ENCODE measurements at places on chromosomes 1 and 21.

DNA sequence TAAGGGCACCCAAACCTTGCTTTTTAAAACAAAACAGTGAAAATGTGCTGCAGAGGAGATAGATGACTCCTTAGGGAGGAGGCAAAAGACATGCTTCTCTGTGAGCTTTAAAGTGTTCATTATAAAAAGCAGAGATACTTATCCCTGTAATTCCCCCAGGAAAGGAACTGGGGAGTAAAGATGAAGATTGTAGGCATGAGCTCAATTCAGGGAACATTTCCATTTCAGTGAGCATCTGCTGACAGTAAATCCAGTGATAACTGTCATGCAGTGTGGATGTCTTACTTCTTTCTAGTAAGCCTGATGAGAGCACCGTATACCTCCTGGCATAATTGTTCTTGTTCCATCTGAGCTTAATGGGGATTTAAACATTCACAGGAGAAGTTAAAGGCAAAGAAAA lies 1296.5 kb downstream of the MRPL39 start:
- no peak for DNase-seq

GRCh38 chr1:34696981-34697380 lies 57.9 kb upstream of the GJB5 start:
- no peak for DNase-seq

DNA sequence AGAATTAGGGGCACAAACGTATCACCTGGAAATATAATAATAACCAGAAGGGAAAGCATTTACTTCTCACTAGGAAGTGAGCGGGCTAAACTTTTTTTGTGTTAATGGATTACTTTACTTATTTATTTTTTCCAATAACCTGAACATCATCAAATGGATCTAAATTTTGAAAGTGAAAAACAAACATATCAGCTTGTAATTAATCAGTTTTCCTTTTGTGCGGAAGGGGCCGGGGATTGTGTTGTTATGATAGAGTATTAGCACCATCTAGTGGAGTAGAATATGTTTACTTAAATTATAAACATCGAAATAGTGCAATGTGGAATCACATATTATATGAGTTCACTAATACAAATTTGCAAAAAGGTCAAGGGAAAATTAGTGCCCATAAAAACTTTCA lies 9.0 kb downstream of the CFH start:
- DNase-seq, result no peak

DNA sequence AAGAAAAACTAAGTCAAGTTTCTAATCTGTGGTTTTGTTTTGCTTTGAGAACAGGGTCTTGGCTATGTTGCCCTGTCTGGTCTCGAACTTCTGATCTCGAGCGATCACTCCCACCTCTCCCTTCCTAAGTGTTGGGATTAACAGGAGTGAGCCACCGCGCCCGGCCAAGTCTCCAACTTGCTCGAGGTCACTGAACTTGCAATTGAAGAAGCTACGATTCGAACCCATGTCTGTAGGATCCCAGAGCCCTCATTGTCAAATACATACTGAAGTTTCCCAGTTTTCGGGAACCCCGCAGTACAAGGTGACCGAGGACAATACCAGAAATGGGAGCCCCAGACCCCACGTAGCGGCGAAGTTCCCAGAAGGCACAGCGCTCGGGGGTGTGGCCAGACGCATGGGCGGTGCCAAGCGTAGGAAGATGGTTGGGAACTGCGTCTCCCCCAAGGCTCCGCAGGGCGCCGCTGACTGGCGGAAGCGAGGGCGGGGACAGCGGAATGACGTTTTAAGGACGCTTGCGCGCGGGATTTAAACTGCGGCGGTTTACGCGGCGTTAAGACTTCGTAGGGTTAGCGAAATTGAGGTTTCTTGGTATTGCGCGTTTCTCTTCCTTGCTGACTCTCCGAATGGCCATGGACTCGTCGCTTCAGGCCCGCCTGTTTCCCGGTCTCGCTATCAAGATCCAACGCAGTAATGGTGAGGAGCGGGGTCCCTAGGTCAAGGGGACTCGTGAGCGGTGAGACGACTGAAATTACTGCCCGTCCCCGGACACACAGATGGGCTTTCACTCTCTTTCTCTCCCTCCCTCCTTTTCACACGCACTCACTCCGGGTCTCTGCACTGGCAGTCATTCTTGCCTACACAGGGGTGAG lies at the start of gene KIF2C:
TSS of gene KIF2C (plus strand) at position 531 of the 872 bp plus-strand sequence. CDS start at position 627, 96 bp downstream.
- peak; percentile 95 for DNase-seq

- DNase-seq, result no peak
These were observed 11.6 kb downstream of the ARHGEF2 start for GRCh38 chr1:155966750-155967149.

DNA sequence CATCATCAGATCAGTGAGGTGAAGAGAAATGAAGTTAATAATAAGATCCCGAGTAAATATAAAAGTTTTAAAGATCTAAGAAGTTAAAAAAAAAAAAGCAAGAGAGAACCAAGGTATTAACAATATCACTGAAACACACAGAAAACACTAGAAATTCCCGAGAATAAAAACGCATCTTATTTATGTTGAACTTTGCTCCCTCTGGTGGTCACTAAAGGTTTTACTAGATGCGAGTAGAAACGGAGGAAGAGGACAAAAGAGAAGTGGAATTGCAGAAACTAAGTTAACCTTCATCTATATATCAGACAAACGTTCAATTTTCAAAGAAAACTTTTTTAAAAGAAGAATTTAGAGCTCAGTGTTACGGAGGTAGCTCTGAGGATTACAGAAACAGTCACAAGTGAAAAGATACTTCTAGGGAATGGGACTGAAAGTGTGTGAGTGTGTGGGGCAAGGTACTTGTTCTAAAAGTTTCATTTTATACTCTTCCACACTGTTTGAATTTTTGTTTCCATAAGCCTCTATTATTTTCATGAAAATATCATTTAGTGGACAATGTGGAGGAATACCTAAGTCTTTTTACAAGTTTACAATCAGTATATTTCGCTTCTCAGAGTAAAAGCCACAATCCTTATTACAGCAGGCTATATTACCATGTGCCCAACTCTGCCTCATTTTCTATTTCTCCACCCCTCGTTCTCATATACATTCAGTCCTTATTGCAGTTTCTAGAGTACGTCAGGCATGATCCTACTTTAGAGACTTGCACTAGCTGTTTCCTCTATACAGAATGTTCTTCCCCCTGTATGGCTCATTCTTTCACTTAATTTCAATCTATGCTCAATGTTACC lies 19.7 kb downstream of the ACBD6 start:
- DNase-seq, result no peak

- DNase-seq, result no peak
These were observed 97.0 kb downstream of the DISP1 start for GRCh38 chr1:222911866-222912265.

- no peak for DNase-seq
These were observed 11.7 kb downstream of the HMGN2 start for GRCh38 chr1:26483980-26484379.

DNA sequence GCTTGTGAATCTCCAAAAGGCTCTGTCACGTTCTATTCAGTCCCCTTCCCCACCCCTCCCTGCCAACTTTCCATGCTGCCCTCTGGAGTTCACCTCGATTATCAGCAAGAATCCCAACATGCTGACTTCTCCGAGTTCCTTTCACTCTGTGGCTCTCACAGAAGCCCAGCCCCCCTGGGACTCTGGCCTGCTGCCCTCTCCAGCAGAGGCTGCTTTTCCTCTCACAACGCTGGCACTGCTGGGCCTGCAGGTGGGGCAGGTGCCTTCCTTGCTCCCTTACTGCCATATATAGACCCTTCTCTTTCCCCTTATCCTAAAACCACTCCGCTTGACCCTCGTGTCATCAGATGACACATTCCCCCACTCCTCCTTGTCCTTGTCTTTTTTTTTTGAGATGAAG lies 10.2 kb upstream of the RNF186 start:
- no peak for DNase-seq

- no peak for DNase-seq
These were observed 97.9 kb downstream of the ERG start for GRCh38 chr21:38400195-38400919.

DNA sequence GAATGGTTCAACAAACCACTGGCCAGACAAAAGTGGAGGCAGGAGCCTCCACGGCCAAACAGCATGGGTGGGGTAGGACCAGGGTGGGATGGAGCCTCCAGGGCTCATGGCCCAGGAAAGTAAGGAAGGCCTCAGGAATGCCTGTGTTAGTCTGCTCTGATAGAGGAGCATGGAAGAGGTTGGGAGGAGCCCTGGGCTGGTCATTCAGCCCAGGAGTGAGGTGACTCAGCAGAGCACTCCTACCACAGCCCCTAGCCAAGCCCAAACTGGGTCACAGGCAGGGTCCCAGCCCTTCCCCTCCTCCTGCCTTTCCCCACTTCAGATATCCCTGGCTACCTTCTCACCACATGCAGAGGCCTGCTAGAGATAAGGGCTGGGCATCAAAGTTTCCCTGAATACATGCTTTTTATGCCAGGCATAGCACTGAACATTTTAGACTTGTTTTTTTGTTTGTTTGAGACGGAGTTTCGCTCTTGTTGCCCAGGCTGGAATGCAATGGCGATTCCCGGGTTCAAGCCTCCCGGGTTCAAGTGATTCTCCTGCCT lies 3.1 kb upstream of the SHISA4 start:
- no peak for DNase-seq

DNA sequence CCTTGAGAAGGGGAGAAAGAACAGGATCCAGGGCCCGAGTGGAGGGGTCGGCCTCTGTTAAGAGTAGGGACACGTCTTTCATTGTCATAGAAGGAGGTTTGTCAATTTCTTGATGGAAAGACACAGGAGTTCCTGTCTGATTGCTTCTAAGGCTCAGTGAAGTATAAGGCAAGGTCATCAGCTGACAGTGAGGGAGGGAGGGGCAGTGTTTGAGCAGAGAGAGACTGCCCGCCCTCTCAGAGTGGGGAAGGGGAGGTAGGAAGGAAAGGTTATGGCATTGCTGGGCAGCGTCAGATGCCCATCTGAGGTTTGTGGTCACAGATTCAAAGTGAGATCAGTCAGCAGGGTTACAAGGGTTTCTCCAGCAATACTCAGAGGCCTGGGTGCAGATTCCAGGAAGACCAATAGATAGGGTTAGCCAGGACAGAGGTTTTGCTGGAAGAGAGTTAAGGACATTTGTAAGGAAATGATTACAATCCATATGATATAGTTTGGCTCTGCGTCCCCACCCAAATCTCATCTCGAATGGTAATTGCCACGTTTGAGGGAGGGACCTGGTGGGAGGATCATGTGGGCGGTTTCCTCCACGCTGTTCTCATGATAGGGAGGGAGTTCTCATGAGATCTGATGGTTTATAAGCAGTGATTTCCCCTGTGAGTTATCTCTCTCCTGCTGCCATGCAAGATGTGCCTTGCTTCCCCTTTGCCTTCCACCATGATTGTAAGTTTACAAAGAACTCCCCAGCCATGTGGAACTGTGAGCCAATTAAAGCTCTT lies 127.2 kb upstream of the GJB5 start:
- DNase-seq, result no peak

- DNase-seq, result no peak
These were observed at the start of gene SIM2 for GRCh38 chr21:36698981-36699545. TSS of gene SIM2 (plus strand) at chr21:36699115. CDS start at chr21:36699747, 632 bp downstream.

GRCh38 chr1:71828431-71829012 lies 453.8 kb downstream of the NEGR1 start:
- no peak for DNase-seq

DNA sequence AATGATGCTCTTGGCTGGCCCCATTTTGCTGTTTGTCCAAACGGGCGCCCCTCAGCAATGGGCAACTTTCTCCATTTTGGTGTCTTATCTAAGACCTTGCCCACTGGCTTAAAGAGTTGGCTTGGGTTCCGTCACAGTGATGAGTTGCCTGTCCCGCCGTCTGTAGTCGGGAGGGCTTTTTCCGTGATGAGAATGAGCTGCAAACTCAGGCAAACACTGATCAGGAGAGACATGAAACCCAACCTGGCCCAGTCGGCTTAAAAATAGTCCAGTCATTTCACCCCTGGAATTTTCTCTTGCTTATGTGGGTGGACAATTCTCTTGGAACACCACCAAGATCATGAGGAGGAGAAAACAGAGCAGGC lies 79.3 kb downstream of the ST6GALNAC3 start:
- no peak for DNase-seq

- DNase-seq, result no peak
These were observed 88.9 kb downstream of the PROX1 start for GRCh38 chr1:214076708-214077065.

- no peak for DNase-seq
These were observed 72.6 kb downstream of the ATP6V1G3 start for GRCh38 chr1:198467907-198468306.

DNA sequence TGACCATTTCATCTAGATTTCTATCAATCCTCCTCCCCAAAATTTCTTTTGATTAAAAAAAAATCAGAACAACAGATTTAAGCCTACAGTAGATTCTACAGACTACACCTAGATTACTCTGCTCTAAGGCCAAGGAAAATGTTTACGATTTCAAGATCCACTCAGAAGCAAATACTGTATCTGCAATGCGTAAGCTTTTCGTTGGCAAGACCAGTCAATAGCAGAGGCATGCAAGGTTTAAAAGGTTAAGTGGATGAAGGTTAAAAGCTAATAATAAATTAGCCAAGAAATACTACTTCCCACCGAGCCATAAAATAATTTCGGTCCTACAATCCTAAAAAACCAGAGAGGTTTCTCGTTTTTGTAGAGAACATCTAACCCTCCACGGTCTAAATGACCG lies 1.3 kb downstream of the CLSTN1 start:
- DNase-seq, result no peak

DNA sequence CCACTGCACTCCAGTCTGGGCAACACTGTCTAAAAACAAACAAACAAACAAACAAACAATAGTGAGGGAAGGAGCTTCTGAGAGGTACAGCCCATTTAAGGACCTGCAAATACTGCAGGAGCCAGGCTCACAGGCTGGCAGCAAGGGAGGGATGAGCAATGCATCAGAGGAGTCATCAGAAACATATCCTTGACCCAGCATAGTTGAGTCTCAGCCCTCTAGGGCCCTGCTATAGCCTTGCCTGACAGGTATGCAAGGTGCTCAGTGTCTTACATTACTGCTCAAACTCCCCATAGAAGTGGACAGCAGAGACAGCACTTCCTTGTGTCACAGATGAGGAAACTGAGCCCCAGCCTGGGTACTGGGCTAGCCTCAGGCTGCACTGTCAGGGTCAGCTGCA lies 7.3 kb upstream of the TTC4 start:
- DNase-seq, result no peak

- no peak for DNase-seq
These were observed 5.0 kb downstream of the BTG3 start for GRCh38 chr21:17607684-17608083.

DNA sequence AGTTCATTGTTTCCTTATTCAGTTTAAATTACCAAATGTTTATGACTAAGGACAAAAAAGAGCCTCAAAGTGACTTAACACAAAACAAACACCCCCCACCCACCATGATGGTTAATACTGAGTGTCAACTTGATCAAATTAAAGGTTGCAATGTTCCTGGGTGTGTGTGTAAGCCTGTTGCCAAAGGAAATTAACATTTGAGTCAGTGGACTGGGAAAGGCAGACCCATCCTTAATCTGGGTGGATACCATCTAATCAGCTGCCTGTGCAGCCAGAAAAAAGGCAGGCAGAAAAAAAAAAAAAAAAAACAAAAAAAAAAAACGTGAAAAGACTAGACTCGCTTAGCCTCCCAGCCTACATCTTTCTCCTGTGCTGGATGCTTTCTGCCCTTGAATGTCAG lies 543.4 kb downstream of the NEGR1 start:
- no peak for DNase-seq

DNA sequence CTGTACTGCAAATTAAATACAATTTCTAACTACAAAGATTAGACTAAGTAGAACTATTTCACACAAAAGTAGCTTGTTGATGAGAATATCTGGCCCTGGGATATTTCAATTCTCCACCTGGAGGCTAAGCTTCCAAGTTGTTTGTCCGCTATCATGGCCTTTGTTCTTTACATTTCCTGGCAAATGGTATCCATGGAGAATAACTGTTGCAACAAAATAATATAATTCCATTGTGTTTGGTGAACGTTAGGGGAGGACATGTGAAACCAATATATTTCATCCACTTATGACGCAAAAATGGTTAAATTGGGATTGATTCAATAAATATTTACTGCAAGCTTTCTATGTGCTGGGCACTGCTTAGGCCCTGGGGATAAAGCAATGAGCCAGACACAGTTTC lies 565.4 kb downstream of the PTPRC start:
- DNase-seq, result no peak

Data from stimulated activated CD8-positive, alpha-beta memory T cell treated with anti-CD3 and anti-CD28 coated beads, Interleukin-4, amount 100 ng/mL, for 4 hours (primary cell).